ENCODE measurements at places on chromosomes 13 and 19.

DNA sequence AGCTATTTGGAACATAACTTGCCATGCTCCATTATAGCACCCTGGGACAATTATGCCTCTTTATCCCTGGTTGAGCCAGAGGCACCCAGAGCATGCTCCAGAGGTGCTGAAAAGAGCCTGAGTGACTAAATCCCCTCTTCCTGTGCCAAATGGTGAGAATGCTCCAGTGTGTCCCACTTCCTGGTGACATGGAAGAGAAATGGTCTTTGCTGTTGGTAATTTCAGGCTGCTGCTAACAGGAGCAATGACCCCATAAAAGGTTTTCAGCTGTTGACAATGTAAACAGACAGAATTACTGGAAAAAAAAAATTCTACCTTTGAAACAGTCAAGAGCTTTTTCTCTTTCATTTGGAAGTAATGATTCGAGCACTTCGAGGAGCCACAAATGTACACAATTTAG, 341.8 kb downstream of the FGF9 start:
- DNase-seq, result no peak

- no peak for DNase-seq
Observed at GRCh38 chr19:16957151-16957701, 68.4 kb downstream of the F2RL3 start.

GRCh38 chr19:19510432-19510831, 4.9 kb downstream of the TSSK6 start:
- no peak for DNase-seq

GRCh38 chr13:97124915-97125809, 97.0 kb upstream of the MBNL2 start:
- DNase-seq, result no peak

DNA sequence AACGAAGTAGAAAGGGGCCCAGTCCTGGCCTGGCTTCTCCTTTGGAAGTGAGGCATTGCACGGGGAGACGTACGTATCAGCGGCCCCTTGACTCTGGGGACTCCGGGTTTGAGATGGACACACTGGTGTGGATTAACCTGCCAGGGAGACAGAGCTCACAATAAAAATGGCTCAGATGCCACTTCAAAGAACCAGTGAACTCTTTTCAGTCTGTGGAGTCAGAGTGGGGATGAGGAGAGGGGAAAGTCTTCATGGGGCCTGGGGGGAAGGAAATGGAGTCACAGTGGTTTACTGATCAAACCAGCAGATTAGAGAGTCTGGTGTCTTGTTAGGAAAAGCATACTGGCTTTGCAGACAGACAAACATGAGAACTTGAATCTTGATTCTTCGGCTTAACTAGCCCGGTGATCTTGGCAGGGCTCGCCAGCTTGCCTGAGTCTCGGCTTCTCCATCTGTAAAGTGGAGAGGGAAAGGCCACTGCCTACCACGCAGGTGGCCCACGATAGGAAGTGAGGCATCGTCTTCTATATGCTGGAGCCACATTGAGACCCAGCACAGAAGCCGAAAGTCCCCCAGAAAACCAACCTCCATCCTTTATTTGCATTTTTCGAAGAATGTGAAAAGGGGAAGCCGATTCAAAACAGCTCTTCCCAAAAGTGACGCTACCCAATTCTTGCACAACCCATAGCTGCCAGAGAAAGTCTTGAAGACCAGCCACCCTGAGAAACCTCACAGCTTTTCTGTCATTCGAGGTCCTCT, at the start of gene FFAR1:
Gene FFAR1 (plus strand): TSS at position 732 of the 759 bp plus-strand sequence. CDS start 3,650 bp downstream, outside the sequence.
- DNase-seq, result peak; percentile 69

DNA sequence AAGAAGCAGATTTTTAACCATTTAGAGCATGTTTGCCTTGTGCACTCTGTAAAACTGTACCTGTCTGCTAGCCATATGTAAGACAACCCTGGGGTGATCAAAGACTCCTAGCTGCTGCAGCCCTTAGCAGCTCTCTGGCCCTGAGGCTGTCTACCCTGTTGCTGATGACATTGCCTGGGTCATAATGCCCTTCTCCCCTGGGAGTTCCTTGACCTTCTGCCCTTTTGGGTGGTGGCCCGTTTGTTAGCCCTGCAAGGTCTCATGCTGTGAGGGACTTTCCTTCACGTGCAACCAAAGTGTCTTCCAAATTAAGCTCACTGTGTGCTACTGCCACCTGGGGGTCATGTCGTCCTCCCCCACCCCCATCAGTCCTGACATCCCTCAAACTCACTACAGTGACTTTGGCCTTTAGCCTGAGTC, 7.4 kb downstream of the GPC6 start:
- DNase-seq, result no peak

- DNase-seq, result peak; percentile 96
Observed at GRCh38 chr19:55287361-55288079, 3.7 kb downstream of the BRSK1 start.

GRCh38 chr13:85186356-85187045, 612.7 kb downstream of the SLITRK6 start:
- DNase-seq, result no peak

DNA sequence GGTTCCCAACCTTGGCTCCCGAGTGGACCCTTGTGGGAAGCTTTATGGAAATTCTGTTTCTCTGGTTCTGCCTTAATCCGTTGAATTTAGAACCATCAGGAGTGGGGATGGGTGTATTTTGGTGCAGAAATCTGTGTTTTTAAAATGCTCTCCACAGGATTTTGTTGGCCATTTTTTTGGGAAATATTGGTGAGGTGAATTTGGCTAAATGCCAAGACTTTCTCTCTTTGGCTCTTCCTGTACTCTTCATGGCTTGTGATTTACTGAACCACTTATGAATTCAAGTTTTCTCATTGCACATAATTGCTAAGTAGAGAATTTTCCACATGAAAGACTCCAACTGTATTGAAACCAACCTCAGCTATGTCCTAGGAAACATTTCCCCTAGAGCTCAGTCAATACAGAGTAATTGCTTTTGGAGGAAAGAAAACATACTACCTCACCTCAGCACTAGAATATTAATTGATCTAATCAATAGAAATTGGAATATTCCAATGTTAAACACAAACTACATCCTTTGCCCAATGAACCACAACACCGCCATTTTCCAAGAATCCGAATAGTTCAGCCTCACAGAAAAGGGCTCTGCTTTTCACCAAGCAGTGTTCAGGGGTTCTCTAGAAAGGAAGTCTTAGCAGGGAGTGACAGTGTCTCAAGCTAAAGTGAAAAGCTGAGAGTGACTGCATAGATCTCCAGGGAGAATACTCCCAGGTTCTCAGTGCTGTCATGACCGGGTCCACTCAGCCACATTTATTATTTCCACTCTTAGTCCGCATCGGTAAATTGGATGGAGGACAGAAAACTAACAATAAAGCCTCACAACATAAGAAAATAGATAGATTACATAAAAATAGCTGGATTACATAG, 60.3 kb downstream of the ERCC5 start:
- no peak for DNase-seq

DNA sequence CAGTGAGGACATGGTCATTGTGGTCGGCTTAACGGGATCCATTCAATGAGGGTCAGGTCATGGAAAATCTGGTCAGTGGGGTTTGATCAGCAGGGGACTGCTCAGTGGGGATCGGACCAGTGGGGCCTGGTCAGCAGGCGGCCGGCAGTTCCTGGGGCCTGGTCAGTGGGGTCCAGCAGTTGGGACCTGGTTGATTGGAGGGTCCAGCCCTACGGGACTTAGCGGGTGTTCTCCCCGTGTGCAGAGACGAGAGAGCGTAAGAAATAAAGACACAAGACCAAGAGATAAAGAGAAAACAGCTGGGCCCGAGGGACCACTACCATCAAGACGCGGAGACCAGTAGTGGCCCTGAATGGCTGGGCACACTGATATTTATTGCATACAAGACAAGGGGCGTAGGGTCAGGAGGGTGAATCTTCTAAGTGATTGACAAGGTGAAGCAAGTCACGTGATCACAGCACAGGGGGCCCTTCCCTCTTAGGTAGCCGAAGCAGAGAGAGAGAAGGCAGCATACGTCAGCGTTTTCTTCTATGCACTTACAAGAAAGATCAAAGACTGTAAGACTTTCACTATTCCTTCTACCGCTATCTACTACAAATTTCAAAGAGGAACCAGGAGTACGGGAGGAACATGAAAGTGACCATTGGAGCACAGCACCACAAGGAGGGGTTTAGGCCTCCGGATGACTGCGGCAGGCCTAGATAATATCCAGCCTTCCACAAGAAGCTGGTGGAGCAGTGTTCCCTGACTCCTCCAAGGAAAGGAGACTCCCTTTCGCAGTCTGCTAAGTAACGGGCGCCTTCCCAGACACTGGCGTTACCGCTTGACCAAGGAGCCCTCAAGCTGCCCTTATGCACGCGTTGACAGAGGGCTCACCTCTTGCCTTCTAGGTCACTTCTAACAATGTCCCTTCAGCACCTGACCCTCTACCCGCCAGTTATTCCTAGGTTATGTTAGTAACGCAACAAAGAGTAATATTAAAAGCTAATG, 62.1 kb upstream of the TPM4 start:
- peak; percentile 18 for DNase-seq

- DNase-seq, result no peak
Observed at GRCh38 chr13:87459419-87459818, 211.8 kb upstream of the SLITRK5 start.

DNA sequence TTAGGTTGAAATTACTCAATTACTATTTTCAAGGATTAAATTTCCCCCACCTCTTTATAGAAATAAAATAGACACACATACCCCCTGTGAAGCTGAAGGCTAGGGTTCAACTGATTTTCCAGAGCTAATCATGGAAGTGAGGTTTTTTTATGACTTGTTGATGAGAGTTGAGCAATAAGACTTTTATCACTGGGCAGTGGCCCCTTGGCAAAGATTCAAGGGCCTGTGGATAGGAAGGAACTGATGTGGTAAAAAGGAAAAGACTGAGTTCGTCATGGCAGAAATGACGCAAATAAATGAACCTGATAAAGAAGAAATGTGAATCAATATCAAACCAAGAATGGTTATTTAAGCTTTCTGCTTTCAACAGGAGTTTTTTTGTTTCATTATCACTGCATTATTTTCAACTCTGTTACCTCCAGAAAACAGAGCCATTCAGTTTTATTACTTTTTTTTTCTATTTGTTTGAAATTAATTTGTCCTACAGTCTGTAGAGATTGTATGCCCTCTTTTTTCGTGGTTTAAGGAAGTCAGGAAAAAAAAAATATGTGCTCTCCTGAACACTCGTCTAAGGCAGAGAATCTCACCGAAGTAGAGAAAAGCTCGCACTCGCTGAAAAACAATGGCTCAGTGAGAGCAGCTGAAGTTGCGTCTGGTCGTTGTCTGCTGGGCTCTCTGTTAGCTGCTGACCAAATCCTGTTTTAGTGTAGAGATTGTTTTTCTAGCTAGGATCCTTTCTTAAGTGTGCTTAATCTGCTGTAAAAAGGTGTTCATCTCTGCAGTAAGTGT, 38.9 kb downstream of the STOML3 start:
- no peak for DNase-seq

DNA sequence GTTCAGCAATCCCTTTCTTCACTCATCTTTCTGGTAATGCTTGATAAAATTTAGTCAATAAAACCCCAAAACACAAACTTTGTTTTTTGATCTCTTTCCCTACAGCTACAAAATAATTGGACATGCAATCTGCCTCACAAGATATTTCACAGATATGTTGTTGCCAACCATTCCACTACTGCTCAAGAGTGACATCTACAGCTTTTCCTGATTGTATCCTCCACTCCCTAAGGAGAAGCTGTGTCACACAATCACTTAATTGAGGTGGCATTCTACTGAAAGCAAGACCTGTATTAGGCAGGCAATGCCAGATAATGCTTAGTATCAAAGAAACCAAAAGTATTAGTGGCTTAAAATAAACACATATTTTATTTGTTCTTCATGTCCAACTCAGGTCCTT, 1646.2 kb upstream of the SPRY2 start:
- DNase-seq, result peak; percentile 19

- no peak for DNase-seq
Observed at GRCh38 chr13:95552208-95552538, 347 bp upstream of the CLDN10 start.

DNA sequence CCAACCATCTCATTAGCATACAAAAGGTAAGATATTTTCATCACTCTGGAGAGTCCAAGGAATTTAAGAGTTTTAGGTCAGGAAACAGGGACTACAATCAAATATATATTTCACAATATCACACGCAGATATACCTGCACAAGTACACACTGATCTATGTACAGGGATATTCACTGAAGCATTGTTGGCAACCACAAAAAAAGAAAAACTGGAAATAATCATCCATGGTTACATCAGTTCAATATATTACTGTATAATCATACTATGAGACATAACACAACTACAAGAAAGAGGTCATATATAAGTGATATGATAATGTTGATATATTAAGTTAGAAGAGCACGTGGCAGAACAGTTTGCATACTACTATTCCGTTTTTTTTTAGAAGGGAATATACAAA, 2.2 kb upstream of the SERP2 start:
- no peak for DNase-seq

DNA sequence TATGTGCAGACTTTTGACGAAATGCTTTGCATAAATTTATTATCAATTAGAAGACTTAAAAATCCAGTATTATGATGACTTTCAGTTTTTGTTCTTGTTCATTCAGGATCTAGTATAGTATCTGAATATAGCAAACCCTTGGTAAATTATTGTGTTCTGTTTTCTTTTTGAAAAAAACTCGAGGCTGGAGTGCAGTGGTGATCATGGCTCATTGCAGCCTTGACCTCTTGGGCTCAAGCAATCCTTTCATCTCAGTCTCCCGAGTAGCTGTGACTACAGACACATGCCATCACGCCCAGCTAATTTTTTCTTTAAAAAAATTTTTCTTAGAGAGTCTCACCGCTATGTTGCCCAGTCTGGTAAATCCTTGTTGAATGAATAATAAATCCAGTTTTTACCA, 4.6 kb downstream of the FARP1 start:
- no peak for DNase-seq

- DNase-seq, result no peak
Observed at GRCh38 chr19:49427855-49428546, 2.8 kb downstream of the GFY start.

DNA sequence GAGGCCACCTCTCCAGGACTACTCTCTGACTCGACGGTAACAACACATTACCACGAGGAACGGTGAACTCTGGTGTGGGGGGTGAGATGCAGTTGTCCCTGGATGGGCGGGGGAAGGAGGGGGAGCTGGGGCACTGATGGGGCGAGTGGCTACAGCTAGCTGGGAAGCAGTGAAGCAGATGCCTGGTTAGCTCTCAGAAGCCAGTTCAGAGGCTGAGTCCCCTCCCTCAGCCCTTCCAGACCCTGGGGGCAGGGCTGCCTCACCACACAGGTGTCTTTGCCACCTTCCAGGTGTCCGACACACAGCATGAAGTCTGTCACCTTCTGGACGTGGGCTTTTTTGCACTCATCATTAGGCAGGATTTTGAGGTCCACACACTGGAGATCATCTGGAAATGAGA, 4.0 kb downstream of the KLK1 start:
- DNase-seq, result no peak

Data from pons (tissue), 1 donor.